ENCODE measurements at places on chromosomes 12 and 14. TPM values are rescaled to one million over a fixed set of nuclear protein-coding genes. Genes with fewer than 3 reads are reported as not detected.

Gene NKX2-1
- total RNA-seq = not detected

Gene LBHD2
- total RNA-seq = not detected

Gene BATF
- not detected for total RNA-seq

GRCh38 chr12:28253161-28253641, 62.9 kb downstream of the CCDC91 start:
- DNase-seq = no peak
- no peak overlapping the region for H3K4me3 ChIP-seq
- peaks cover 14% of the 10 kb centered on the region for H3K4me1 ChIP-seq

DNA sequence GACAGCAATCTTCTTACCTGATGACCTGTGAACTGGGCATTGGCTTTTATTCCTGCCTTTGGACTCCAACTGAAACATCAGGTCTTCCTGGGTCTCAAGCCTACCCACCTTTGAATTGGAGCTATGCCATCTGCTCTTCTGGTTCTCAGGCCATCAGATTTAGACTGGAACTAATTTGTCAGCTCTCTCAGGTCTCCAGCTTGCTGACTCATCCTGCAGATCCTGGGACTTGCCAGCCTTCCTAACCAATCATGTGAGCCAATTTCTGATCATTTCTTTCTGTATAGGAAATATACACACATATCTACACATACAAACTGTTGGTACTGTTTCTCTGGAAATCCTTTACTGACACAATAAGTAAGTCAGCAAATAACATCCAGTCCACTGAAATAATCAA, 65.3 kb upstream of the TSPAN8 start:
- H3K36me3 ChIP-seq = no peaks in the 10 kb centered on the region
- H3K4me1 ChIP-seq = no peaks in the 10 kb centered on the region
- no peak overlapping the region for H3K27ac ChIP-seq
- no peak for DNase-seq
- H3K4me3 ChIP-seq = no peak overlapping the region

Gene GALNT16
- total RNA-seq = 5.6 TPM

Gene ACRBP
- 5.9 TPM for total RNA-seq

Gene ENDOU
- not detected for total RNA-seq

- H3K27ac ChIP-seq = no peak overlapping the region
- H3K4me3 ChIP-seq = no peak overlapping the region
- no peaks in the 10 kb centered on the region for H3K27me3 ChIP-seq
- no peaks in the 10 kb centered on the region for H3K4me1 ChIP-seq
- no peaks in the 10 kb centered on the region for H3K36me3 ChIP-seq
- no peak for DNase-seq
These were observed 26.3 kb downstream of the SYNE3 start for GRCh38 chr14:95490138-95490509.

Gene SYNE2
- total RNA-seq = 240 TPM

Data from body of pancreas (tissue), 4 donors.